Fibroblast of skin of abdomen (primary cell): ENCODE measurements at places on chromosomes 2 and 18.

GRCh38 chr18:32383050-32383819 lies 87.4 kb downstream of the GAREM1 start:
- DNase-seq, result peak; percentile 70

GRCh38 chr18:55396267-55396905 lies 191.6 kb downstream of the TCF4 start:
- no peak for DNase-seq

- DNase-seq, result no peak
Observed at GRCh38 chr2:158714420-158714819, 80.7 kb upstream of the DAPL1 start.

DNA sequence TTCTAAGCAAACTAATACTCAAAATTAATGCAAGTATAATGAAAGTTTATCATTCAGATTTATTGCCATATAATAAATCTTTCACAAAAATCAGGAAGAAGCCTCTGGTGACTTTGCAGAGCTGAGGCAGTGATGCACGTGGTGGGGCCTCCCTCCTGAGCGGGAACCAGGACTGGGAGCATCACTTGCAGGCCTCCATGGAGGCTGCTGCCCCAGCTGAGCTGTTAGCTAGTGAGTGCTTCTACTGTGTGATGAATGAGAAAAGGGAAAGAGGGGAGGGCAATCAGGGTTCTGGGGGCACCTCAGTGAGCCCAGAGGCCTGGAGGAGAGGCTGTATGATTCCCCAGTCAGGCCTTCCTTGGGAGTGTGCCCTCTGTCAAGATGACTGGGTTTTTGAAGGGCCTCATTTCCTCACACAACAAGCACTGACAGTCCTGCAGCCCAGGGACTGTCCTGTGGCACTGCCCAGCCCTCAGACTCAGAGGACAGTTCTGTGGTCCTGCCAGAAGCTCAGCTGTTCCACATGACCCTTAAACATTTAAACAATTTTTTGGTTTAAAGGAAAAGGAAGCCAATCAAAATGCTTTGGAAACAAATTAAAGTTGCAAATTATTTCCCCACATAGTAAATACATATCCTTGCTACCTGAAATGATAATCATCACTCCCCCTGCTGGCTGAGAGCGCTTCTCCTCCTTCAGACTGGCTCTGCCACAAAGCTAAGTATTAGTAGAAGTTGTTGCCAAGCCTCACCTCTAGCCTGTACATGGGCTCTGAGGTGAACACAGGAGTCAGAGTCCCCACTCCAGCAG lies 90.9 kb upstream of the SMAD7 start:
- DNase-seq, result peak; percentile 57

GRCh38 chr18:27355308-27355707 lies 170.2 kb upstream of the CHST9 start:
- DNase-seq, result no peak

DNA sequence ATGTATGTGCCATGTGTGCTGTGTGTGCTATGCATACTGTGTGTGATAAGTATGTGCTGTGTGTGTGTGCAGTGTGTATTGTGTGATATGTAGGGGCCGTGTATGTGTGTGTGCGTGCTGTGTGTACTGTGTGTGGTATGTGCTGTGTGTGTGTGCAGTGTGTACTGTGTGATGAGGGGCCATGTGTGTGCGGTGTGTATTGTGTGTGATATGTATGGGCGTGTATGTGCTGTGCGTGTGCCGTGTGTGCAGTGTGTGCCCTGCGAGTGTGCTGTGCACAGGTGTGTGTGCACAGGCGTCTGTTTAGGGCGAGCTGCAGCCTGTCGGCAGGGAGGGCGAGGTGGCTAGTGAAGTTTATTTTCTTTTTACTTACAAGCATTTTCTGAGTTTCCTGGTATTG lies 16.1 kb downstream of the SNORC start:
- DNase-seq, result no peak

GRCh38 chr2:169072163-169072925 lies 3.0 kb downstream of the DHRS9 start:
- no peak for DNase-seq

GRCh38 chr2:53260568-53260967 lies 507.0 kb upstream of the CHAC2 start:
- DNase-seq, result no peak

DNA sequence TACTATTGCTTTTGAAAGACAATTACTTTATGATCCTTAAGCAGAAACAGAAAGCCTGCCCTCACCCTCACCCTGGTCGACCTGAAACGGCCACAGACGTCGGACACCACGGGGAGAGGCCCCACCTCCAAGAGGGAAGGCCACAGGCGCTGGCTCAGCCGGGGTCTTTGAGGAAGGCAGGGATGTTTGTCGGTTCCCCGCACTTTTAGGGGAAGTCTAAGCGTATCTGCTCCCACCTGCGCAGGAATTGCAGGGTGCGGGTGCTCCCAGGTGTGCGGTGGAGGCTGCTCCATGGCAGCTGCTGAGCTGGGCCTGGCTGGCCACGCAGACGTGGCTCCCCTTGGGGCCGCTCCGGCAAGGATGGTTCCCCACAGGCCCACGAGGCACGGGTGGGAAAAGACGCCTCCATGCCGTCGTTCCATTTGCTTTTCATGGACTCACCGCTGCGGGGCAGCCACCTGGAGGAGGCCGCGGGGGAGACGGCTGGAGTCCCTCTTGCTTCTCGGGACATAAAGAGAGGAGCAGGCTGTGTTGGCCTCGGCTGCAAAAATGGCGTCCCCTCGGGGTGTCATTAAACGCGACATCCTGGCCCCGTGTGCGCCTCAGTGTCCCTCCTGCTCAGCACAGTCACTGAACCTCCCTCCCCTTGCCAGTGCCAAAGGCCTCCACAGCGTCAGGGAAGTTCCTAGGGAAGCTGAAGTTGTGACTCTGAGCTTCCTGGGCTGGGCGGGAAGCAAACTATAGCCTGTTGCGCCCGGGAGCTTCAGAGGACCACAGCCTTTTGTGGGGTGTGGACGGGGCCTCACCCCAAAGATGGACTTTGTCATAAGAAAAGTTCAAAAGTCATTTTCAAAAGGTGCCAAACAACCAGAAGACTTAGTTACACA lies 63.4 kb downstream of the NFATC1 start:
- no peak for DNase-seq

GRCh38 chr2:4190548-4190947 lies 487.2 kb downstream of the DCDC2C start:
- no peak for DNase-seq

DNA sequence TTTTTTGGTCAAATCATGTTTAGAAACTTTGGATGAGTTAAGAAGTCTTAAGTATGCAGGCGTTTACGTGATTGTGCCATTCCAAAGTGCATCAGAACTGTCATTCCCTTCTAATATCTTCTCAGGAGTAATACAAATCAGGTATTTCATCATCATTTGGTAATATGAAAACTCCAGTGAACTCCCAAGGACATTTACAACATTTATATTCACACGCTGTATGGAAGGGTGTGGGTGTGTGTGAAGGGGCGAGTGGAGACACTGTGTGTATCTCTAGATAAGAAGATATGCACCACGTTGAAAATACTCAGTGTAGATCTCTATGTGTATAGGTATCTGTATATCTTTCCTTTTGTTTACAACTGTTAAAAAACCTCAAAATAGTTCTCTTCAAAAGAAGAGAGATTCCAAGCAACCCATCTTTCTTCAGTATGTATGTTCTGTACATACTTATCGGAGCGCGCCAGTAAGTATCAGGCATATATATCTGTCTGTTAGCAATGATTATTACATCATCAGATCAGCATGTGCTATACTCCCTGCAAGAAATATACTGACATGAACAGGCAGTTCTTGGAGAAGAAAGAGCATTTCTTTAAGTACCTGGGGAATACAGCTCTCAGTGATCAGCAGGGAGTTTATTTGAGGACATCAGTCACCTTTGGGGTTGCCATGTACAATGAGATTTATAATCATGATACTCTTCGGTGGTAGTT lies 29.3 kb downstream of the COX7A2L start:
- peak; percentile 32 for DNase-seq

DNA sequence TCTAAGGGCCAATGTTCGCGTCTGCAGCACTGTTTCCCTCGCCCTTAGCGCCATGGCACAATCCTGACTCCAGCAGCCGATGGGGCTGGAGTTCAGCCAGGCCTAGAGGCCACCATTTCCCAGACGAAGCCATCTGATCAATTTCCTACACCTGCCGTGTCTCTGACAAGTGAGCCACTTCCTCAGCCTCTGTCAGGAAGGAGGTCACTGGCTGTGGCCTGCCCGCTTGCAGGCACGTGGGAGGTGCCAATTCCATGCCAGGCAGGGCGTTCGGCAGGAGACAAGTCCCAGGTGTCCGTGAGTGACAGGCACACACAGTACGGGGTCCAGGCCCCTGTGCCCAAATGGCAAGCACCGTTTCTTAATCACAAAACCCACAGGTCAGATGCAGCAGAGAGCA lies 234.5 kb downstream of the TWIST2 start:
- DNase-seq, result no peak

GRCh38 chr2:27496357-27497287 lies at the start of gene GCKR:
GCKR (plus strand) TSS chr2:27496839; CDS start chr2:27496905, 66 bp downstream.
- no peak for DNase-seq
